Urinary bladder (tissue), 4 donors: ENCODE measurements at places on chromosomes 11 and 22. TPM values are rescaled to one million over a fixed set of nuclear protein-coding genes. Genes with fewer than 3 reads are reported as not detected.

The SPCS2 gene
- 99.7 TPM for polyA plus RNA-seq

The OR8D1 gene
- not detected for polyA plus RNA-seq

- DNase-seq = no peak
Measured at GRCh38 chr11:35126879-35127581, 11.9 kb upstream of the CD44 start.

- no peak for DNase-seq
Measured at GRCh38 chr11:72228844-72229231, 4.3 kb downstream of the INPPL1 start.

GRCh38 chr22:45804319-45804985 is 132.8 kb downstream of the ATXN10 start:
- no peak for DNase-seq

- DNase-seq = no peak
Measured at GRCh38 chr11:46404476-46405017, 13.0 kb upstream of the CHRM4 start.

GRCh38 chr11:8784954-8785353 is 102.4 kb downstream of the RPL27A start:
- no peak for DNase-seq

- no peak for DNase-seq
Measured at GRCh38 chr11:27723687-27724086, 23.4 kb upstream of the BDNF start.
